ENCODE measurements at places on chromosomes 4 and X. TPM values are rescaled to one million over a fixed set of nuclear protein-coding genes. Genes with fewer than 3 reads are reported as not detected.
A peak's percentile ranks its signal among the peaks of the same experiment; 100 is the strongest.

- DNase-seq: no peak
These were observed 78.6 kb upstream of the ADRA2C start for GRCh38 chr4:3687538-3687937.

DNA sequence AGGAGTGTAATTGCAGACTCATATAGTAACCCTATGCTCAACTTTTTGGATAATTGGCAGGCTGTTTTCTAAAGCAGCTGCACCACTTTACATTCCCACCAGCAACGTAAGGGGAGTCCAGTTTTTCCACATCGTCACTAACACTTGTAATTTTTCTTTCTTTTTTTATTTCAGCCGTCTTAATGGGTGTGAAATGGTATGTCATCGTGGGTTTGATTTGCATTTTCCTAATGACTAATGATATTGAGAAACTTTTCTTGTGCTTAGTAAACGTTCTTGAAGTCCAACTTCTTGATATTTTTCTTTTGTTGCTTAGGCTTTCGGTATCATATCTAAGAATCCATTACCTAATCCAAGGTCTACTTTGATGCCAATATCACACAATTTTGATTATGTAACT is 95.3 kb upstream of the IL1RAPL1 start:
- DNase-seq: no peak

DNA sequence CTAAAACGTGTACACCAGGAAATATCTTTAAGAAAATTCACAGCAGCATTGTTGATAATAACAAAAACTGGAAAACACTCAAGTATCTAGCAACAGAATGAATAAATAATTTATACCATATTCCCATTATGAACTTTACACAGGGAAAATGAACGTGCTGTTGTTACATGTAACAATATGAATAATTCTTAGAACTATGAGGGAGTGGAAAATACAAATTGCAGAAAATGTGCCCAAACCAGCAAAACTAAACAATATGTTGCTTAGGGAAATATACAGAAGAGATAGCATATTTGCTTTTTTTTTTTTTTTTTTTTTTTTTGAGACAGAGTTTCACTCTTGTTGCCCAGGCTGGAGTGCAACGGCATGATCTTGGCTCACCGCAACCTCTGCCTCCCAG is 14.8 kb upstream of the FAT1 start:
- DNase-seq: no peak

- no peak for DNase-seq
These were observed 55.0 kb upstream of the AP1S2 start for GRCh38 chrX:15909605-15910004.

- DNase-seq: no peak
These were observed 556.1 kb downstream of the IL1RAPL1 start for GRCh38 chrX:29143356-29143755.

DNA sequence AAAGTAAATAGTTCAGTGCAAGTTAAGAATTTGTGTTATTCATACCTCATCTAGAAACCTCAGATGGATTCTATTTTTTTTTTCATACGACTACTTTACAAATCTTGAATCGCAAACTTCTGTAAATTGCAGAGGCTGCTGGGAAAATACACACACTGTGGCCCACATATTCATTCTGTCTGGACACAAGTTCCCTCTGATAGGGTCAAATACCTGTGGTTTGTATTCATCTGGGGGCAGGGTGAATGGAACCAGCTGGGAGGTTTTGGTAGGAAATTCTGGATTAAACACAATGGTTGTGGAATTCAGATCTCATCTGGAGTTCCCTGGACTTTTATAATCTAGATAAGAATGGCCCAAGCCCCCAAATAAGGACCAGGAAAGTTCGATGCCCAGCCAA is 56.2 kb downstream of the SPATA18 start:
- DNase-seq: no peak

GRCh38 chr4:37054531-37055077 is 189.9 kb upstream of the NWD2 start:
- no peak for DNase-seq

GRCh38 chr4:22434895-22435294 is 81.0 kb downstream of the ADGRA3 start:
- peak; percentile 6 for DNase-seq

DNA sequence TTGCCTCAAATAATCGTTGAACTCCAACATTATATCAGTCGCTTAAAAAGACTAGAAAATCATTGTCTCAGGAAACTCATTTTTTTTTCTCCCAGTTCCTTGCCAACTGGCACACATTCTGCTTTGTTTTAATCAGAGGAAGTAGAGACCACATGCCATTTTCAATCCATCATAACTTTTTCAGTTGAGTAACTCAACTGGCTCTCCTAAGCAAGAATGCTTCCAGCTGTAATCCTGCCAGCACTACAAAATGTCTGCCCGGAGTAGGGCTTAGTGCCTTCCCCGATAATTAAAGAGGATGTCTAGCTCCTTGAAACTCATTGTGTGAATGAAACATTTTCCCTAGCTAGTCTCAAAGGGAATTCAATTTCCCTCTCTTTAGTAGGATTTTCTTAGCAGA is 33.0 kb downstream of the FREM3 start:
- DNase-seq: no peak

DNA sequence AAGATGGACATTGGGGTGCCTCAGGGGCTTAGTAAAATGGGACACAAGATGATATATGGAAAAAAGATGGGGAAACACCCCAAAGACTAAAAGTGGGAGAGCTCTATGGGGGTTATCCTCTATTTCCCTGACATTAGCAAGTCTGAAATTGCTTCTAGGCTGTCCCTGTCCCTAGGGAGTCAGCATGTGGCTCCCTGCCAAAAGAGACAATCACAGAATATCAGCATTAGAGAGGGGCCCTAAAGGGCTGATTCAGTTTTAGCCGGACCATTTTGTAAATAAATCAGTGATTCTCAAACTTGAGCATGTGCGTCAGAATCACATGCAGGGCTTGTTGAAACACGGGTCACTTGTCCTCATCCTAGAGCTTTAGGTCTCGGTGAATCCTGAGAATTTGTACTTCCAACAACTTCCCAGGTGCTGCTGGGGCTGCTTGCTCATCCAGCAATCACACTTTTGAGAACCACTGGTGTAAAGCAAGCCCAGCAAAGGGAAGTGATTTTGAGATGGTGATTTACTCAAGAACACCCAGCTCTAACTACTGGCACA is 165.3 kb upstream of the DGKK start:
- no peak for DNase-seq

GRCh38 chrX:9337046-9337445 is 127.8 kb upstream of the TBL1X start:
- no peak for DNase-seq

DNA sequence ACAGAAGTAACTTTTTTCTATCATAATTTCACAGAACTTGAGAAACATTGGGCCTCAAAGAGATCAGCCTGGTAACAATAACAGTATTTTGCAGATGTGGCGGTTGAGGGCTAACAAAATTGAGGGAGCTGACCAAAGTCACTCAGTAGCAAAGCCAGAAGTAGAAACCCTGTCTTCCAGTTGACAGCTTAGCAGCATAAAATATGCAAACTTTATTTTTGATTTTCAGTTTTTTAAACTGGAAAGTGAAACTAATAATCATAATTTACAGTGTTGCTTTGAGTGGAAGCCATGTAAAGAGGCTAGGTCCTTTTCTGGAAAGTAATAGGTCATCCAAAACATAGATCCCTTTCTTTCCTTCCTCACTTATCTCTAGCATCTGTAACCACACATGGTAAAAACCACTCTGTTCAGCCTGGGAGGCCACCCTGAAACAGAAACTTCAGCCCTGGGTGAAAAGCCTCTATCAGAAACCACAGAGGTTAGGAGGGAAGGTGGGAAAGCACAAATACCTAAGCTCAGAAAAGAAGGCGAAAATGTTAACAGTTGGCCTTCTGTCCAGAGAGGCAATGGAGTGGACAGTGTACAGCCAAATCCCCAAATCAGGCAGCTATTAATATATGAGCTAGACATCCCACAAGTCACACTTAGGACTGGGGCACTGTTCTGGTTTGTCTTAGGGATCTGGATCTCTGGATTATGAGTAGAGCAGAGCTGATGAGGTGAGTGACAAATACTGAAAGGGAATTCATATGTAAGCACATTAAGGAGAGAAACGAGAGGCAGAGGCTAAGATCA is 61.1 kb upstream of the ARSJ start:
- peak; percentile 8 for DNase-seq

DNA sequence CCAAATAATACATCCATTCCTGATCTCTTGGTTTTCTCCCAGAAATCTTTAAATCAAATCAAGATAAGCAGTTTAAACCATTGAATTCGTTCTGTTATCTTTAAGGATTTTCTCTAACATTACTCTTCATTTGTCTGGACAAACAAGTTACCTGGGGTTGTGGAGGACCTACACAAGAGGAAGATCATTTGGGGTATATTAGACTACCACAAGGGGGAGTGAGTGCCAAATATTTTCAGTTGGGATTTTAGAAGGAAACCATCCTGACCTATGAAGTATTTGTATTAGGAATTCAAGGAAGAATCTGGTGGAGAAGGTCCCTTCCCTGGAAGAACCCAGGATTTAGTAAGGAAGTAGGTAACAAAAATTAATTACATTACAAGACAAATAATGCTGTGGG is 12.0 kb upstream of the DCHS2 start:
- peak; percentile 8 for DNase-seq

DNA sequence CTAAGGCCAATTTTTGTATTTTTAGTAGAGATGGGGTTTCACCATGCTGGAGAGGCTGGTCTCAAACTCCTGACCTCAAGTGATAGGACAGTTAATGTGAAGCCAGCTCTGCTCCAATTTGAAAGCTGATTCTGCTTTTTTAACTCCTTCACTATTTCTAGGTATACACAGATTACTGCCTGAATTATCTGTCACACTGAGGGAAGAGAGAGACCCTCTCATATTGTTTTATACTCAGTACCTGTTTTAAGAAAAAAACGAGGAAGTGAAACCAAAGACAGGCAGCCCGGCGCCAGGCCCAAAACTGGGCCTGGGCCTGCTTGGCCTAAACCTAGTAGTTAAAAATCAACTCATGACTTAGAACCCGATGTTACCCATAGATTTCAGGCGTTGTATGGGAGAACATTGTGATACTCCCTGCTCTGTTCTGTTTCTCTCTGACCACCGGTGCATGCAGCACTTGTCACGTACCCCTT is 1601.5 kb upstream of the PCDH10 start:
- no peak for DNase-seq

- DNase-seq: peak; percentile 78
These were observed 11.3 kb downstream of the PNCK start for GRCh38 chrX:153662266-153662665.

GRCh38 chrX:152831391-152831790 is 528 bp downstream of the NSDHL start:
- no peak for DNase-seq

- DNase-seq: no peak
These were observed 138.0 kb upstream of the SMIM31 start for GRCh38 chr4:164615964-164616363.

DNA sequence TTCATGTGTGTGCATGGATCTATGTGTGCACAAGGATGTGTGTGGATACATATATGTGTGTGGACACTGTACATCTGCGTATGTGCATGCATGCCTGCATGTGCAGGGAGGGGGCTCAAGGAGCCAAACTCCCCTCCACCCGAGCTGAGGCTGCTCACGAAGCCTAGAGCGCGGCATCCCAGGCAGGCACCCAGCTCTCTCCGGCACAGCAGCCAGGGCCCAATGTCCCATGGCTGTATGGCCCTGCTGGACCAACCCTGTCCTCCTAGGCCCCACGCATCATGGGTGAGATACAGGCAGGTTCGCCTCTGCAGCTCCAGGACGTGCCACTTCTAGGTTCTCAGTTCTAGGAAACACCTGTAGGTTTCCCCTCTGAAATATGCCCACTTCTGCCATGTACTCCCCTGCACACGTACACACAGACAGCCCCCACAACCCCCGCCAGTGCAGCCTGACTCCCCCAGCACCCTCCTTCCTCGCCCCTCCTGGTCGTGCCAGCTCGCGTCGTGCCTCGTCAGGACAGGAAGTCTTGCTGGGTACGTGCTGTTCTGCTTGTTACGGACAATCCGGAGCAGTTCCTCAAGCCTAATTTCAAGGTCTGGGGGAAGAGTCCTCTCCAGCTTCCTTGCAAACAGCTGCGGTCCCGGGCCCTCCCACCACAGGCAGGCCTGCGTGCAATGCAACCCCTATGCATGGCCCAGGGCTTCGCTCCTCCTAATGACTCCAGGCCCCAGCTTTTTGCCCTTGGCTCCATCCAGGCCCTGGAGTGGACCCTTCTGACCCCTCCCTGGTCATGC is 3.2 kb upstream of the ADRA2C start:
- no peak for DNase-seq

DNA sequence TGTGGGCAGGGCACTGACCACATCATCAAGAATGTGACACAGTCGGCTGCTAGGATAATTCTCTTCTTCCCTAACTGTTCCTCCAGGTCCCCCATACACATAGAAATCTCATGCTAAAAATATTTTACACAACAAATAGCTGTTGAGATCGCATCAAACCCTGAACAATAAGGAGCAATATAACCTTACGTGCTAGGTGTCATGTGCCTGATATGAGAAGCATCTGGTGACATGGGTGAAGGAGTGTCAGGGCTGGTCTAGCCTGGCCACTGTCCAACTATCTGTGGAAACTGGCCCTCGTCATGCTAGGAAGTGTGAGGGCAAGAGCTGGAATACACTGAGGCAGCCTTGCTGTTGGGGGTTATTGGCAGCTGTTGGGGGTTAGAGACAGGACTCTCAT is 167.3 kb upstream of the PGRMC2 start:
- no peak for DNase-seq

- DNase-seq: peak; percentile 96
These were observed 977 bp upstream of the USP9X start for GRCh38 chrX:41084044-41084892.

DNA sequence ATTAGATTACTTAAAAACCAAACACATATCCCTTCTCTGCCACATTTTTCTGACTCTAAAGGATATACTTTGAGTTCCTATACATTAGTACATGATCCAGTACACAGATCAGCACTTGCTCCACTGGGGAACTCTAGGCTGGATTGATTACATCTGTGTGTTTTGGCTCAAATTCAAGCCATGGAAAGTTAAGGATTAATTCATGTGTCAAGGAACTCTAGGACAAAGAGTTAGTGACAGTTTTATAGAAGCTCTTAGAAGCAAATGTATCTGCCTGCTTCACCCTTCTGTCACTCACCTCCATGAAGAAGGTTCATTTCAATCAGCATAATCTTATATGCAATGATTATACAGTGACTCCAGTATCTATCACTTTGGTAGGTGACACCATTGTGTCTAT is 43.2 kb downstream of the SCFD2 start:
- DNase-seq: no peak

Gene GRIA3
- total RNA-seq: not detected

Gene WDR17
- total RNA-seq: 0.38 TPM

Gene DCAF16
- total RNA-seq: 93.8 TPM

Gene FRMD7
- total RNA-seq: not detected

Gene ACSL4
- total RNA-seq: 19.8 TPM

Gene BEX5
- total RNA-seq: 2.5 TPM

Gene TCEAL2
- not detected for total RNA-seq

Gene CFI
- total RNA-seq: not detected

Gene ETDA
- total RNA-seq: not detected

Gene PSAPL1
- total RNA-seq: not detected

Gene ASB12
- 0.58 TPM for total RNA-seq

Gene PRSS12
- not detected for total RNA-seq

Gene MAB21L2
- total RNA-seq: not detected

Gene SYTL5
- 0.05 TPM for total RNA-seq

Gene MAGEB1
- total RNA-seq: not detected

Gene DCX
- total RNA-seq: not detected

Data from natural killer cell (primary cell).